ENCODE measurements at places on chromosomes 7 and 10.

- DNase-seq, result no peak
Measured at GRCh38 chr10:18240185-18240882, 100.1 kb downstream of the CACNB2 start.

DNA sequence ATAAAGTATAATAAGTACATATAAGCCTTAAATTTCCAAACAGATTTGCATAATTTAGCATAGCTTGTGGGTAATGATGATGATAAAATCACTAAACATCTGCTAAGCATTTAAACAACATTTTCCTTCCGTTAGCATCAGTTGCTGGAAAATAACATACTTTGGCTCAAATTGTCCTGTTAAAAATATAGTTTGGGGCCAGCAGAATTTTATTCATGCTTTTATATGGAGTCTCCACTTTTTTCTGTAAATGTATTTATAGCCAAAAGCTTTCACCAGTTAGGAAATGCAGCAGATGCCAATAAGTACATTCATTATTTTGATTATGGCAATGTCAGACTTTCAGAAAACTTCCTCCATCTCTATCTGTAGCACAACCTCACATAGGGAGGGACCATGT is 107.2 kb downstream of the CNTNAP2 start:
- DNase-seq, result no peak

DNA sequence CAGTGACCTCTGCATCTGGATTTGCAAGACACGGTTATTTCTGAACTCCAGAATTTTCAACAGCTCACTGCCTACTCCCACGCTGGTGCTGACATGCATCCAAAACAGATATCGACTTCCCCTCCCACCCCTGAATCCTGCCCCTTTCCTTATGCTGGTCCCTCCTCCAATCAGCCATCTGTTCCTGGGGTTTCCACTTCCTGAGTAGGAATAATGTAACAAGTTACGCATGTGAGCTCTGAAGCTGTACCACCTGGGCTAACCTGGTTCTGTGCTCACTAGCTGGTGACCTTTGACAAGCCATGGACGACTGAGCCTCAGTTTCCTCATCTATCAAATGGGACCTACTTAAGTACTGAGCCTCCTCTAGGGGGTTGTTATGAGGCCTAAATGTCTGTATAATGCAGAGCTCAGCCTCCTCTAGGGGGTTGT is 1.7 kb upstream of the NCAPG2 start:
- DNase-seq, result no peak

DNA sequence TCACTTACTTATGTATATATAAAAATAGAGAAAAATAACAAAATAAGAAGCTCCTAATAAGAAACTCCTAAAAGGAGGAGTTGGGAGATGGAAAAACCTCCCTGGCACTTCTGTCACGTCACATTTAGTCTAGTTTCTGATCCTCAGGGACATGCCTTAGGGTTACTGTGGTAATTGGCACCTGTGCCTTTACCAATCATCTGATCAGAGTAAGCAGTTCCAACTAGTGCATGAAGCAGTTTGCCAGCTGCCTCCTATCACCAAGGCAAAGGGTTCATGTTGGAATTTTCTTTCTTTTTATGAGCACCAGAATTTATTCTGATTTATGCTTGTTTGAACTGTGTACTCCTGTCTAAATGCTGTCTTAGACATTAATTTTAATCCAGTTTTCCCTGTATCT is 49.9 kb downstream of the ARL4A start:
- DNase-seq, result no peak

GRCh38 chr10:1475771-1476454 is 261.4 kb downstream of the ADARB2 start:
- DNase-seq, result no peak
